ENCODE measurements at places on chromosomes 1 and 21. TPM values are rescaled to one million over a fixed set of nuclear protein-coding genes. Genes with fewer than 3 reads are reported as not detected.

The FAM72D gene
- total RNA-seq = 0.94 TPM

The ZZZ3 gene
- total RNA-seq = 72.2 TPM

The GREM2 gene
- total RNA-seq = not detected

The CYP4B1 gene
- not detected for total RNA-seq

The DDR2 gene
- 12.3 TPM for total RNA-seq

The ARL8A gene
- total RNA-seq = 21.5 TPM

The AADACL3 gene
- not detected for total RNA-seq

The ANKRD34A gene
- 0.28 TPM for total RNA-seq

The SLC37A1 gene
- 6.9 TPM for total RNA-seq

The C1orf185 gene
- not detected for total RNA-seq

The CFAP107 gene
- total RNA-seq = not detected

The CLCA2 gene
- total RNA-seq = 0.19 TPM

The CTBS gene
- total RNA-seq = 3.0 TPM

The HSD3B2 gene
- total RNA-seq = not detected

The PYHIN1 gene
- total RNA-seq = not detected

The RIPK4 gene
- 10.0 TPM for total RNA-seq

The CENPL gene
- total RNA-seq = 18.2 TPM

The WNT2B gene
- total RNA-seq = 8.6 TPM

The SPATA21 gene
- not detected for total RNA-seq

The KCNJ9 gene
- total RNA-seq = not detected

The OXCT2 gene
- total RNA-seq = 1.7 TPM

The RGS7 gene
- 0.19 TPM for total RNA-seq

The RNASEL gene
- total RNA-seq = 6.5 TPM

The TRIM46 gene
- 5.9 TPM for total RNA-seq

The BNIPL gene
- total RNA-seq = under 0.01 TPM

The ADCY10 gene
- under 0.01 TPM for total RNA-seq

The HOOK1 gene
- total RNA-seq = not detected

The USP24 gene
- 40.6 TPM for total RNA-seq

The NTNG1 gene
- 0.18 TPM for total RNA-seq

The RHBDL2 gene
- 0.09 TPM for total RNA-seq

The NUP210L gene
- total RNA-seq = 0.09 TPM

The KISS1 gene
- 0.56 TPM for total RNA-seq

The IL12RB2 gene
- not detected for total RNA-seq

The IL20 gene
- total RNA-seq = not detected

The C1orf116 gene
- not detected for total RNA-seq

The PRAMEF8 gene
- not detected for total RNA-seq

The SLFNL1 gene
- 0.28 TPM for total RNA-seq

The LYPD8 gene
- not detected for total RNA-seq

The RXRG gene
- not detected for total RNA-seq

The DNAJC28 gene
- total RNA-seq = 0.94 TPM

The NBPF6 gene
- not detected for total RNA-seq

The NHLH2 gene
- not detected for total RNA-seq

The PTAFR gene
- 0.09 TPM for total RNA-seq

The S100A1 gene
- total RNA-seq = not detected

The FPGT gene
- total RNA-seq = 9.1 TPM

The AGT gene
- not detected for total RNA-seq

The OPTC gene
- not detected for total RNA-seq

The S100A7A gene
- total RNA-seq = not detected

The LEMD1 gene
- total RNA-seq = not detected

The STIL gene
- total RNA-seq = 3.9 TPM

The ZSWIM5 gene
- total RNA-seq = 0.54 TPM

The FCGR3A gene
- total RNA-seq = not detected

The ITLN2 gene
- total RNA-seq = 0.18 TPM

The CLCA1 gene
- not detected for total RNA-seq

The MROH9 gene
- total RNA-seq = not detected

The OR2T2 gene
- total RNA-seq = not detected

The TDRD5 gene
- not detected for total RNA-seq

The GNAT2 gene
- total RNA-seq = not detected

The C1QTNF12 gene
- 0.45 TPM for total RNA-seq

Data from endothelial cell of coronary artery (primary cell).